ENCODE measurements at places on chromosomes 11 and 22. TPM values are rescaled to one million over a fixed set of nuclear protein-coding genes. Genes with fewer than 3 reads are reported as not detected.

DNA sequence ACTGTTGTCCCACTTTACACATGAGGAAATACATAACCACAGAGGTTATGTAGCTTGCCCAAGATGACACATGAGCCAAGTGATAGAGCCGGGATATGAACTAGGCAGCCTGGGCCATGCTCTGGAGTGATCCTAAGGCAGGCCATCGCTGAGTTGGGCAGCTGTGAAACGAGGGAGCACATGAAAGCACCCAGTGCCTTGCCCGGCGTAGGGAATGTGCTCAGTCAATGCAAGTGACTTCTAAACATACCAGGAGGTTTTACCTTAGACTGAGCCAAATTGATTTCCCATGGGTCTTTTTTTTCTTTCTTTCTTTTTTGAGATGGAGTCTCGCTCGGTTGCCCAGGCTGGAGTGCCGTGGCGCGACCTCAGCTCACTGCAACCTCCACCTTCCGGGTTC lies 10.5 kb downstream of the GRIK4 start:
- DNase-seq: no peak

GRCh38 chr22:49525360-49525759 lies 302.3 kb downstream of the BRD1 start:
- DNase-seq: no peak

- peak; percentile 84 for DNase-seq
Measured at GRCh38 chr22:42270510-42271190, at the start of gene TCF20. TCF20 (minus strand) TSS chr22:42270653; CDS start chr22:42215305, 55,348 bp downstream.

DNA sequence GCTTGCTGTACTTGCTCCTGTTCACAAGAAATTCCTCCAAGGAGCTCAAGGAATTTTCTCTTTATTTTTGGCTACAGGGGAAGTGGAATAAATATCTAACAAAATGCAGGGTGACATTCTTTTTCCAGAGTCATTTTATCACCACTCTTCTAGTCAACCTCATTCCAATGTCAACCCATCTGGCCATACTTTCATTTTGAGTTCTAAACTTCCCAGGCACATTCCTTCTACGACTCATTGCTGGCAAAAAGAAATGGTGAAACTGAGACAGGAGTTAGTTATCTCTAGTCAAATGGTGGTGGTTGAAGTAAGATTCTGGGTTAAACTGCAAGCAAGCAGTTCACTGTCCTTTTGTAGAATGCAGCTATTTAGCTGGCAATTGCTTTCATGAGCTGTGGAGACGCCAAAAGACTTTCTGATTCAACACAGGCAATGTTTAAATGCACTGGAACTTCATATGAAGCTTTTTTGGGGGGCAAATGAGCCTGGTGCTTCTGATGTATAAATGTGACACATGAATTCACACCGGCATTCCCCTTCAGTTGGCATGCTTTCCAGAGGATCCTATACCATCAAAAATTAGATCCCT lies 304.6 kb downstream of the CADM1 start:
- DNase-seq: no peak

- DNase-seq: peak; percentile 76
Measured at GRCh38 chr11:122727101-122727929, 71.8 kb downstream of the UBASH3B start.

DNA sequence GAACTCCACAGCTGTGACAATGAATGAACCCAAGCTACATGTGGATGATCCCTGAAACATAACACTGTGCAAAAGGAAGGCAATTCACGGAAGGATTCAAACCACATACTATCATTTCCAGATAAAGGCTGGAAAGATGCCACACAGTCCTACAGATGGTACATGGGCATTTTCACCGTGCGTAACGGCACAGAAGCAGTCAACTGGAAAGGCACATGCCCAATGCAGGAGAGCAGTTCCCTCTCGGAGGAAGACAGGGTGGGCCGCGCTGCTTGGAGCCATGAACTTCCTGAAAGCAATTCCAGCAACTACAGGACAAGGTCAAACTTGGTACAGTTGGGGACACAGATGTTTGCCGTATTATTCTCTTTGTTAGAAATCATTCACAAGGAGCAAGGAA lies 103.7 kb downstream of the SHANK2 start:
- no peak for DNase-seq

GRCh38 chr11:90747057-90747456 lies 524.2 kb upstream of the CHORDC1 start:
- DNase-seq: no peak

DNA sequence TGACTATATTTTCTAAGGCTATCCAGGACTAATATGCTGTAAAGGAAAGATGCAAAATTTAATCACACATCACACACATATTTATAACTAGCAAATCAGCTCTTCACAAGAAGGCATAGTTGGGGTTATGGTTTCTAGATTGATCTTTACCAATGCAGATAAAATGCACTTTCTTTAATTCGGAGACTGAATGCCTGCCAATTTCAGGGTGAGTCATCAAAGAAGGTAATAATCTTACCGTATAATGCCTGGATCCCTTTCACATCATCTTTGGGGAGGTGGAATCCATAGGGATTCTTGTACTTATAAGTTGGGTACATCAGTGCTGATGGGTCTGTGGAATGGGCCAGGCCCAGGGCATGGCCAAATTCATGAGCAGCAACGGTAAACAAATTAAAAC lies 16.4 kb downstream of the MMP20 start:
- no peak for DNase-seq

GRCh38 chr22:26592421-26592891 lies 2.5 kb upstream of the TPST2 start:
- peak; percentile 73 for DNase-seq

- peak; percentile 78 for DNase-seq
Measured at GRCh38 chr11:120835601-120836228, 188.2 kb upstream of the TBCEL start.

DNA sequence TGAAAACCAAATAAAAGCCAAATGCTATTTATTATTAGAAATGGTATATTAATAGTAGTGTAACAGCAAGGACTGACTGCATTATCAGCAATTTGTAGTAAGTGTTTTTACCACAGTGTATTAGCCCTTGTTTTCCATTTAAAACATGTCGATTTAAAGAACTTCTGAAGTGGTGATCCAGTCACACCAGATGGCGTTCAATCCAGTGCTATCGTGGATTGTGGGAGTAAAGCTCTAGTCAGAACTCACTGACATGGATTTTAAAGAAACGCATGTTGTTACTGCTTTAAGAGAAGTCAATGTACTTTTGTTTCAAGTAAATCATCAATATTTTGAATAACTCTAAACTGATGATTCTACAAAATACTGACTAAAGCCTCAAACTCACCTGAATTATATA lies 51.1 kb downstream of the LARGE2 start:
- no peak for DNase-seq

GRCh38 chr11:121929581-121929980 lies 186.4 kb downstream of the BLID start:
- DNase-seq: no peak

GRCh38 chr11:69397732-69398131 lies 83.7 kb upstream of the LINC01488 start:
- DNase-seq: no peak

GRCh38 chr22:26549902-26550497 lies 37.7 kb upstream of the TFIP11 start:
- no peak for DNase-seq

DNA sequence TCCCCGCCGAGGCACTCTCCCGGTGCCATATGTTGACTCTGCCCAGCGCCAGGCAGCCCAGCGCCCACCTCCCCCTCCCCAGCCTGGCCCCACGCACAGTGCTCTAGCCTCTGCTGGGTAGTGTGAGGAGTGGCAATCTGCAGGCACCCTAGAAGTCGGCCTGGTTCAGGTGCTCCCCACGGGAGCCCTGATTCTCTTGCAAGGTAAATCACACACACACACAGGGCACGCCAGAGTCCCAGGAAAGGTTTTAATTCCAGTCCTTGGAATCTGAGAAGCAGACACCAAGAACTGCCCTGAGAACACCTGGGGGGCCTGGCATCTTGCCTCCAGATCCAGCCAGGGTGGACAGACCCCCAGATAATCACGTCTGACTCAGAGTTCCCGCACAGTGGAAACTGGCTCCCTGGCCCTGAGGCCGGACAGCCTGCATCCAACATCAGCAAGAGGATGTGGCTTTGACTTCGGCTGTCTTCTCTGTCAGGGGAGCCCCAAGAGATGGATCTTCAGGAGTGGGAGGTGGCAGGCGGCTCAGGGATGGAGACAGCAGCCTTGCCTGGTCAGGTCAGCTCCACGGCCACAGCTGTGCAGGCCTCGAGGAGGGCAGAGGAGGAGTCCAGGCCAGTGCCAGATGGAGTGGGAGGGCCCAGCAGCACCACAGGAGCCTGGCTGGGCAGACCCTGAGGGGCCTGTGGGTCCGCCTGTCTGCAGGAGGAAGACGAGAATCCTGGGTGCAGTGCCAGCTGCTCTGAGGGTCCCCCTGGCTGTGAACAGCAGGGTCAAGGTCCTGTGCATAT lies 1.1 kb upstream of the RIN1 start:
- no peak for DNase-seq

- DNase-seq: no peak
Measured at GRCh38 chr11:75277211-75277805, 36.7 kb downstream of the TPBGL start.

GRCh38 chr11:120952461-120953434 lies 71.2 kb upstream of the TBCEL start:
- DNase-seq: peak; percentile 80

DNA sequence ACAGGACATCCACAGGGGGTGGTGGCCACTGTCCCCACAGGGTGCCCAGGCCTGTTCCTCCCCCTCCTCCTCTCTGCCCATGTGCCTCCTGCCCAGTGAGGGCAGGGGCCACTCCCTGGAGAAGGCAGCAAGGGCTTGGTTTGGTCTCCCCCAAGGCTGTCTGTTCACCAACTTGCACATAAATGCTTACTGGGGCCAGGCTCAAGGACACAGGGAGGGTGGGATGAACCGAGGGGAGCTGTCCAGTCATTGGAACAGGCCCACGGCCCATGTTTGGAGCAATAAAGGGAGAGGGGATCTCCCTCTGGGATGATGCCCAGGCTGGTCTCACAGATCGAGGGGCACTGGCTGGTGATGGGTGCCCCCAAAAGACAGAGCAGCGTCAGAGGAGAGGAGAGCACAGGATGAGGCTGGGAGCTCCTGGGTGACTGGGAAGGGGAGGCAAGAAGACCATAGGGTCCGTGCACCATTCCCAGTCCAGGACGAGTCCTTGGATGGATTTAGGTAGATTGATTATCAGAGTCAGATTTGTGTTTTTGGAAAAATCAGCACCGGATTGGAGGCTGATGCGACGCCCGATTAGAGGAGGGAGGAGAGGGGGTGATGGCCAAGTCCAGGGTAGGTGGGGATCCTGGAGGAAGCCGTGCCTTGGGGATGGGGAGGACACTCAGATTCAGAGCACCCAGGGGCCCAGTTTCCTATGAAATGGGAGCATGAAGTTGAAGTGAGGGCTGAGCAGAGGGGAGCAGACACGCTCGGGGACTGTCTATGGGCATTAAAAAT lies 1.1 kb downstream of the IGLL5 start:
- DNase-seq: no peak

GRCh38 chr22:24434471-24435322 lies 7.3 kb downstream of the ADORA2A start:
- peak; percentile 90 for DNase-seq

GRCh38 chr11:36564376-36565030 lies 3.3 kb upstream of the RAG1 start:
- peak; percentile 57 for DNase-seq

The LSP1 gene
- total RNA-seq: 181 TPM

The OR8K3 gene
- total RNA-seq: not detected

The ARVCF gene
- 1.5 TPM for total RNA-seq

The OR5L2 gene
- total RNA-seq: not detected

The UCP2 gene
- 471 TPM for total RNA-seq

The KCNQ1OT1 gene
- 0.19 TPM for total RNA-seq

The TBX1 gene
- not detected for total RNA-seq

The RFPL3 gene
- not detected for total RNA-seq

The KCNJ1 gene
- total RNA-seq: not detected

The CPT1A gene
- 28.8 TPM for total RNA-seq

The PLCB3 gene
- 12.3 TPM for total RNA-seq

The FOLR2 gene
- total RNA-seq: not detected

The C11orf91 gene
- not detected for total RNA-seq

The DTX4 gene
- 0.05 TPM for total RNA-seq

The CRYBA4 gene
- not detected for total RNA-seq

Data from activated CD4-positive, alpha-beta memory T cell treated with anti-CD3 and anti-CD28 coated beads for 36 hours (primary cell).